ENCODE measurements at places on chromosomes 11 and 22.

DNA sequence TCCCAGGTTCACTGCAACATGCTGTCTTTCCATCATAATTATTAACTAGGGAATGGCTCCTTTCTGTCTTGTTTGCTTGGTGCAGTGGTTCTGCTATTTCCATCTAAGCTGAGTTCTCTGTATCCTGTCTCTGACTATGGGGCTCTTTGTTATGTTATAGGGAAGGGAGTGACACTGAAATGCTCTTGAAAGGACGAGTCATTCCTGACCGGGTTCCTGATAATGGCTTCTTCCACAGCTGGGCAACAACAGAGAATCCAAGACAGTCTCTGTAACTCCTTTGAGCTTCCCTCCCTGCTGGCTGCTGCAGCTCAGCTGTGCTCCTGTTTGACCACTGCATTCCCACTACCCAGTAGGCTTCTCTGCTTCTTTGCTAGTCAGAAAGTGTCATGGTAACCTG is 24.1 kb downstream of the OR2AT4 start:
- ATAC-seq, result no peak

- peak; percentile 90 for ATAC-seq
These were observed 574.7 kb downstream of the TBC1D22A start for GRCh38 chr22:47337161-47337621.

- ATAC-seq, result no peak
These were observed 108.9 kb downstream of the CD44 start for GRCh38 chr11:35247863-35248262.

DNA sequence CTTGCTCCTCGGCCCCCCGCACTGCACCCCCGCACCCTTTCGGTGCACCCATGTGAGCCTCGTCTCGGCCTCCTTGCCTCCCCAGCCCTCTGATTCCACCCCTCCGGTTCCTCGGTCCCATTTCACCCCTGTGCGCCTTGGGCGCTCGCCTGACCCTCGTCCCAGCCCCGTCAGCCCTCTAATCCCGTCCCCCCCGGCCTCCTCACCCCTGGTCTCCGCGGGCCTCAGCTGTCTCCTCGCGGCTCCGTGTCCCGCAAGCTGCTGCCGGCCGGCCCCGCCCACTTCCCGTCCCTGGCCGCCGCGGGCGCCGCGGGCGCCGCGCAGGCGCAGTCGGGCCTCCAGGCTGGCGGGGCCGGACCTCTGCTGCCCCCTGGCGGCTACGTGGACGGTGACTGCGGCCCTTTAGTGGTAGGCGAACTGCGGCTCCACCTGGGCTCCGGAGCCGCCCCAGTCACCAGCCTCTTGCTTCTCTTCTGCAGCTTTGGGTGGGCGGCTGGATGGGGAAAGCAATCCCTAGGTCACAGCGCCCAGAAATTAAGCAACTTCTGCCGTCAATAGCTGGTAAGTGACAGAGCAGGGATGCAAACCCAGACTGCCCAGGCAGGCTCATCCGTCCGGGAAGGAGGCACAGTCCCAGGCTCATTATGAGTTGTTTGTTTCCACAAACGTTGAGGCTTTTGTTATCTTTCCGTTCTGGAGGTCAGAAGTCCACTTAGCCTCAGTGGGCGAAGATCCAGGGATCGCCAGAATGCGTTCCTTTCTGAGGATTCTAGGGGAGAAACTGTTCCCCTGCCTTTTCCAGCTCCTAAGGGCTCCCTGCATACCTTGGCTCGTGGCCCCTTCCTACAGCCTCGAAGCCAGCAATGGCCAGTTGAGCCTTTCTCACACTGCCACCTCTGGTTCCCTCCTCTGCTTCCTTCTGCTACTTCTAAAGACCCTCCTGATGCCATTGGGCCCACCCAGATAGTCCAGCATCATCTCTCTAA is at the start of gene PPM1F:
TSS of gene PPM1F (minus strand) at position 263 of the 986 bp plus-strand sequence. CDS start 6,800 bp downstream, outside the sequence.
- peak; percentile 85 for ATAC-seq

DNA sequence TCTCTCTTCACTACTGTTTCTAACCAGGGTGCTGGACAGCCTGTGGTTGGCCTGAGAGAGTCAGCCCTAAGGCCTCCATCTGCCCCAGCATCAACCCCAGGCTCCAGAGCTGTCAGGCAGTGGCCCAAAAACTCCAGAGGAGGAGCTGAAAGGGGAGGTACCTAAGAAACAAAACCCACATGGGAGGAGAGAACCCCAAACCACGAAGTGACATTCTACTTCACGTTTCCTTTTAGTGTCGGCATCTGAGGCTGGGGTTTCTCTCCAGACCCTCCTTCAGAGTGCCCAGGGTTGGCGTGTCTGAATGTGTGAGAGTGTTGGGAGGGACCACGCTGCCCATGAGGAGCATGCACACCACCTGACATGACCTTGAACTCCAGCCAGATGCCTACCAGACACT is 69.8 kb upstream of the NNMT start:
- no peak for ATAC-seq

- ATAC-seq, result no peak
These were observed 96.2 kb upstream of the SYT13 start for GRCh38 chr11:45382133-45382878.

DNA sequence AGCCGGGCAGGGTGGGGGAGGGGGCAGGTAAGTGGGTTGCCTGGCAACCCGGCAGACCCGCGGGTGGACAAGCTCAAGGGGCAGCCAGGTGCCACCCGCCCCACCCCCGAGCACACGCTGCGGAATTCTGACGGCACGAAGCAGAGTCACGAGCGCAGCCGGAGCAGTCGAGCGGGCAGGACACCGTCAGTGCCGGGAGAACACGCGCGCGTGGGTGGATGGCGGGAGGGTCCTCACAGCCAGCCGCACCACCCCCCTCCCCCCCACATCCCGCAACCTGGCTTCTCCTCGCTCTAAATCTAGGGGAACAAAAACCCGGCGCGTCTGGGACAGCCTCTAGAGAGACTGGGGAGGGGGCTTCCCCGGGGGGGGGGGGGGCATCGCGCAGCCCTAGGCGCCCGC is 133.1 kb upstream of the HSD17B12 start:
- no peak for ATAC-seq

DNA sequence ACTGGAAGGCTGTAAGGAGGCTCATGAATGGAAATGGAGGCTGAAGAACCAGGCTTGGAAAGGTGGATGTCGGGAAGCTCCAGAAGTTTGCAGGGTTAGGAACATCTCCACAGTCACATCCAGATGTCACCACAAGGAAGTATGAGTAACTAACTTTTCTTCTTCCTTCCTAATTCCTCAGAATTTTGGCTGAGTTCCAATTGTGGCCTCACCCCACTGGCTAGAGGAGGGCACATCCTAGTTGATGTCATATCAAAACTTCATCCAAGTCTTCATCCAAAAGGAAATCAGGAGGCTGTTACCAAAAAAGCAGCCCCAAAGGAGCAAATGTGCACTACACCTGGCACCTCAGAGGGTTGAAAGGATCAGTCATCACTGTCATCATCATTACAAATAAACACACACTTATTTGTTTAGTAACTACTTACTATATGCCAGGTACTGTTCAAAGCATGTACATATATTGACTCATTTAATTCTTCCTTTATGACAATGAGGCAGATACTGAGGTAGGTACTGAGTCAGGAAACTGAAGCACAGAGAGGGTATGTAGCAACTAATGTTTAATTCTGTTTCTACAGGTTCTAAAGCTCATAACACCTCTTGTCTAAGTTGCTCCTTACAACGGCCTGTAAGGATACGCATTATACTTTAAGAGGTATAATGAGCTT is 7.3 kb upstream of the PTPN5 start:
- peak; percentile 83 for ATAC-seq

GRCh38 chr11:62715150-62716130 is 8.0 kb downstream of the GNG3 start:
- no peak for ATAC-seq

DNA sequence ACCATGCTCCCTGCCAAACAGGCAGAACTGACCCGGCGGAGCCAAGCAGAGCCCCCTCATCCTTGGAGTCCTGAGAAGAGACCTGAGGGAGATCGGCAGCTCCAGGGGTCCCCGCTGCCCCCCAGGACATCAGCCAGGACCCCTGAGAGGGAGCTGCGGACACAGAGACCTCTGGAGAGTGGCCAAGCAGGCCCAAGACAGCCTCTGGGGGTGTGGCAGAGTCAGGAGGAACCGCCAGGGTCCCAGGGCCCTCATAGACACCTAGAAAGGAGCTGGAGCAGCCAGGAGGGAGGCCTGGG is 37.5 kb downstream of the TRIOBP start:
- no peak for ATAC-seq

- no peak for ATAC-seq
These were observed 41.6 kb downstream of the MRGPRX2 start for GRCh38 chr11:19018901-19019300.

- ATAC-seq, result peak; percentile 63
These were observed 4.3 kb downstream of the NOL12 start for GRCh38 chr22:37690407-37690806.

DNA sequence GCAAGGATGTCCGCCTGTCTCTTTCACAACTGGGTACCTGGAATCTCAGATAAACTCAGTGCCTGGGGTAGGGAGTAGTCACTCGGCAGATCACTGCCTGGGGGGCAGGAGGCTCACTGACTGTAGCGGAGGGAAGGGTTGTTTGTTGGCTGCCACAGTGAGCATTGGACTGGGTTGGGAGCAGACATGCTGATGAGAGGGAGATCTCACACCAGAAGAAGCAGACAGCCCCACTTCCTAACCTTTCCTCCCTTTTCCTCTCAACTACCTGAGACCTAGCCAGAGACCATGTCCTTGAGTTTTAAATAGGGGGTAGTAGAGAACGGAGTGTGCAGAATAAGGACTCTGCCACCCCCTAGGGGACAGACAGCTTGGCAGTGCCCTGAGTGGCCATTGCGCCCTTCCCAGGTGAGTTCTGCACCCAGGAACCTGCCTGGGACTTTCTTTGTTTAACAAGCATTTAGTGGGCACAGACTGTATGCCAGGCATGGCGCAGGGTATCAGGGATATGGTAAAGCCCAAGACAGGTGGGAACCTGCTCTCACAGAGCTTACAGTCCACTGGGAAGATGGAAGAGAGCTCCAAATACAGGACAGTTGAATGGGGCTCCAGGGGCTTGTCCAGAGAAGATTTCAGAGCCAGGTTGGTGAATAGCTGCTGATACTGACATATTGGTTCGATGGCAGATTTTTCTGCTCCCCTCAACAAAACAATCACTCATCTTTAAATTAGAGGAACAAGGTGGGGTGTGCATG is 115.7 kb upstream of the NNMT start:
- ATAC-seq, result peak; percentile 43

- no peak for ATAC-seq
These were observed 12.6 kb downstream of the CCDC83 start for GRCh38 chr11:85867751-85868150.

DNA sequence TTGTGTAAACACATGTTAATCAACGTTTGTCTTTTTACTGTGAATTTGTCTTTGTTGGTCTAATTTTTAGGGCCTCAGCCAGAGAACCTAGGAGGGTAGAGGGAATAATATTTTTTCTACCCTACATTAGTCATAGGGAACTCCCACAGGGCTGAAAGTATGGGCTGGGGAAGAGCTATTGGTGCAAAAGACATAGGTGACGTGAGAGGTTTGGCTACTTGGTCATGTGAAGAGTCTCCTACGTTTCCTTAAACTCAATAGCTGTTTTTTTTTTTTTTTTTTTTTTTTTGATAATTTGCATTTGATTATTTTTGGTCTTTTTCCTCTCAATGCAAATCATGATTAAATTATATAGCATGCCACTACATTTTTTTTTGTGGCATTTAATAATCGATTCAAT is 15.9 kb upstream of the MMP7 start:
- ATAC-seq, result no peak

GRCh38 chr11:13717331-13717730 is 48.9 kb downstream of the FAR1 start:
- ATAC-seq, result no peak

GRCh38 chr22:45429424-45429823 is 15.9 kb downstream of the RIBC2 start:
- ATAC-seq, result no peak

DNA sequence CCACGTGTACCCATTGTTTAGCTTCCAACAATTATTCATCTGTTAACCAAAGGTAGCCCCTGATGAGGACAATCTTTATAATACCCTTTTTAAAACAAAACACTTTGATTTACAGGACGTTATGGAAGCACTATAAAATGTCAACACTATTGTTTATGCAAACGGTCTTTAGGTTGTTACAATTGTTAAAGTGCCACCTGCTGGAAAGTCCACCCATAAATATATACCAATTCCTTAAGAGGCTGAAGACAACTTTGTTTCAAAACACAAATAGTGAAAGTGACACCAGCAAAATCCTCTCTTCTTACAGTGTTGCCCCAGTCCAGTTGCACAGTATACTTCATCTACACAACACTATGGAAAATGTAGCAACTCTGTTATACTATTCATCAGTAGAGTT is 68.9 kb upstream of the SLN start:
- no peak for ATAC-seq

GRCh38 chr11:114340311-114341131 is 44.3 kb downstream of the NNMT start:
- ATAC-seq, result peak; percentile 58

DNA sequence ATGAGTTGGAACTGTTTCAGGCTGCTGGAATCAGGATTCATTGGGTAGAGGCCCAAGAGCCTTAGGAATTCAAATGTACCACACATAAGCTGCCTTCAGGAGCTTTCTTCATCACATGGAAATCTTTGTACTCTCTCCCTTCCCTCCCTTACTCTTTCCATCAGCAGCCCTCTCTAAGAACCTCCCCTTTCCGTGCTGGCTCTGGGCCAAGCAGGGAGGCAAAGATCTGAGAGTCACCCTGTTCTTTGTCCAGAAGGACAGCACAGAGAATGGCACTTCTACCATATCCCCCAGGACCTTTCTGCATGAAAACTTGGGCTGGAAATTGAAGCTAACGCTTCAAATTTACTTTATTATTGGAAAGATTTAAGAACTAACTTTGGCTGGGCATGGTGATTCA is 20.7 kb upstream of the TPBGL start:
- ATAC-seq, result no peak

- ATAC-seq, result no peak
These were observed at the start of gene DDX25 for GRCh38 chr11:125903711-125904659. TSS of gene DDX25 (plus strand) at chr11:125904508. CDS start at chr11:125904518, 10 bp downstream.

DNA sequence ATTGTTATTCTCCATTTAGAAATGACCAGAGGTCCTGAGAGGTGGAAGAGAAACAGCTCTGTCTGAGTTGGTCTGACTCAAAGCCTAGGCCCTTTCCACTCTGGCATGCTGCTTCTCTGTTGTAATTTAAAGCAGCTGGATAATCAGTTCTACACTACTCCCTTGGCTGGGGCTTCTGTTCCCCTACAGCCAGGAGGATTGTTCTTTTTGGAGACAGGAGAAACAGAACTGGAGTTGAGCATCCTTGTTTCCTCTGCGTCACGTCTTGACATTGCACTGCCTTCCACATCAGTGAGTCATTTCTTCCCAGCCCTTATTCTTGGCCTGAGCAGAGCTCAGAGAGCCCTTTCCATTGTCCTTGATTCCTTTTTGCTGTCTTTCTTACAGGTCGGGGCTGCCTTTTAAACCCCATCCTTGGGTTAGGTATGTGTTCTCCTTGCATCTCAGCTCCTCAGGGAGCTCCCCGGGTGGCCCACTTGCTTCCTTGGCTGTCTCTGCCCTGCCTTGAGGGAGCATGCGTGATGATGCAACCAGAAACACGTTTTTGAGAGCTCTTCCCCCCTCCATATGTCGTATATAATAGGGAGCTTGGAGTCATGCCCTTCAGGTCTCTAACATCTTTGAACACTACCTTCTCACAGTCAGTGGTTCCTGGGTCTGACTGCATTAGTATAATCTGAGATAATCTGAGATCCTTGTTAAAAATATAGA is 35.7 kb downstream of the CYB5R2 start:
- ATAC-seq, result peak; percentile 75
